ENCODE measurements at places on chromosomes 16 and 17. TPM values are rescaled to one million over a fixed set of nuclear protein-coding genes. Genes with fewer than 3 reads are reported as not detected.

Gene ZNF469
- 5.9 TPM for total RNA-seq

Gene VEZF1
- 70.2 TPM for total RNA-seq

Gene ALOX12
- total RNA-seq, result not detected

DNA sequence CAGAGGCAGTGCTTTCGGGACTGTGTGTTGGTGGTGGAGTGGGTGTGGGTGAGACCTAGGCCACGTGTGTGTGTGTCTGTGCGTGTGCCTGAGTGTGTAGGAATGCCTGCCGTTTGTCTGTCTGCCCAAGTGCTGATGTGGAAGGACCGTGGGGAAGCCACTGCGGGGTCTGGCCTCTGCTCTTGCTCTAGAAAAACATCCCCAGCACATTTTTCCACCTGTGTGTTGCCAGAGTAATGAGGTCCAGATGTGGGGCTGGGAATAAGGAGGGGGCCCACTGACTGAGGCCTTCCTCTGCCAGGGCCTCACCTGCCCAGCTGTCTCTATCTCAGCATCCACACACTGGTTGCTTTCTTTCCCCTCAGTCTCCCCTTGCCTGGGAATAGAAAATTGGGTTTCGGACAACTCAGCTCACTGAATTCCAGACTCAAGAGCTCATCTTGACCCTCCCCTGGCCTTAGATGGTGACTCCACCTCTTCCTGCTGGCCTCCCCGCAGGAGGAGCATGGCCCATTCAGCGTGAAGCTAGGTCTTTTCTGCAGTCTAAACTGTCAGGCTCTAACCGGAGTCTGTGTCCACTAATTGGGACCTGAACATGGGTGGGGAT is 7.6 kb downstream of the SGCA start:
- no peak for DNase-seq

GRCh38 chr17:67678414-67678813 is 39.3 kb upstream of the NOL11 start:
- no peak for DNase-seq

DNA sequence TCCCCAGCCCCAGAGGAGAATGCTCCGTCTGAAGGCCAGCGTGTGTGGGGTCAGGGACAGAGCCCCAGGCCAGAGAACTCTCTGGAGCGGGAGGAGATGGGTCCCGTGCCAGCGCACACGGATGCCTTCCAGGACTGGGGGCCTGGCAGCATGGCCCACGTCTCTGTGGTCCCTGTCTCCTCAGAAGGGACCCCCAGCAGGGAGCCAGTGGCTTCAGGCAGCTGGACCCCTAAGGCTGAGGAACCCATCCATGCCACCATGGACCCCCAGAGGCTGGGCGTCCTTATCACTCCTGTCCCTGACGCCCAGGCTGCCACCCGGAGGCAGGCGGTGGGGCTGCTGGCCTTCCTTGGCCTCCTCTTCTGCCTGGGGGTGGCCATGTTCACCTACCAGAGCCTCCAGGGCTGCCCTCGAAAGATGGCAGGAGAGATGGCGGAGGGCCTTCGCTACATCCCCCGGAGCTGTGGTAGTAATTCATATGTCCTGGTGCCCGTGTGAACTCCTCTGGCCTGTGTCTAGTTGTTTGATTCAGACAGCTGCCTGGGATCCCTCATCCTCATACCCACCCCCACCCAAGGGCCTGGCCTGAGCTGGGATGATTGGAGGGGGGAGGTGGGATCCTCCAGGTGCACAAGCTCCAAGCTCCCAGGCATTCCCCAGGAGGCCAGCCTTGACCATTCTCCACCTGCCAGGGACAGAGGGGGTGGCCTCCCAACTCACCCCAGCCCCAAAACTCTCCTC is 10.4 kb downstream of the CX3CL1 start:
- DNase-seq, result no peak

GRCh38 chr16:50502616-50503011 is 45.6 kb upstream of the NKD1 start:
- DNase-seq, result no peak

DNA sequence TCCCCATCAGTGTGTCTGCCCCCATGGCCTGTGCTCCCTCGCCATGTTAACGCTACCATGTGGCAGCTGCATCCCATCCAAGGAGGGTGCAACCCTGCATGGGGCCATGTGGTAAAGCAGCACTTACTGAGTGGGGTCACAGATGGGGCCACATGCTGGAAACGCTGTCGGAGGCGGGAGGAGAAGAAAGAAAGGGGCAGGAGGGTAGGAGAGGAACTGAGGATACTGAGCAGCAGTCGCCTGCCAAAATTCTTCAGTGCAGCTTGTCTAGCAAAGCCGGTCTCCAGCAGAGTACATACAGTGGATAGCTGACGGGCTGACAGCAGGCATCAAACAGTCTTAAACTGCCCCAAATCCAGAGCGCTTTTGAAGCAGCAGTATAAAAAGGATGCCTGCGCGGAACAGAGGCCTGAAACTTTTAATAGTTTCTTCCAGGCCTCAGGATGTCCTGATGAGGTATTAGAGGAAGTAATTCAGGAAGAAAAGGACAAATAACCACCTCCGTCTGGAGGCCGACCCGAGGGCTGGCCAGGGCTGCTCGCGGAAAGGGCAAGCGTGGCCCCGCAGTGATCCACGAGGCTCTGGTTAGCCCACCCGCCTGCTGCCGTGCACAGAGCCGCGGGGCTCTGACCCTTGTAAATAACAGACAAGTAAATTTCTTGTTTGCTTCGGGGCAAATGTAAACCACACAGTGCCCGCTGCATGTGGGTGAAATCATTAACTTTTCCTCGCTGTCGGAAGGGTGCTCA is 149.0 kb downstream of the CCDC182 start:
- DNase-seq, result no peak
